ENCODE measurements at places on chromosomes 1 and 21. TPM values are rescaled to one million over a fixed set of nuclear protein-coding genes. Genes with fewer than 3 reads are reported as not detected.

Gene LCE1A
- polyA plus RNA-seq, result not detected

Gene PLA2G2C
- not detected for polyA plus RNA-seq

Gene SPTA1
- polyA plus RNA-seq, result 0.07 TPM

Gene LCK
- polyA plus RNA-seq, result 0.26 TPM

Gene DISP3
- 0.01 TPM for polyA plus RNA-seq

Gene CD48
- polyA plus RNA-seq, result 0.35 TPM

Gene CPLANE2
- polyA plus RNA-seq, result 4.0 TPM

Gene OR6K3
- not detected for polyA plus RNA-seq

DNA sequence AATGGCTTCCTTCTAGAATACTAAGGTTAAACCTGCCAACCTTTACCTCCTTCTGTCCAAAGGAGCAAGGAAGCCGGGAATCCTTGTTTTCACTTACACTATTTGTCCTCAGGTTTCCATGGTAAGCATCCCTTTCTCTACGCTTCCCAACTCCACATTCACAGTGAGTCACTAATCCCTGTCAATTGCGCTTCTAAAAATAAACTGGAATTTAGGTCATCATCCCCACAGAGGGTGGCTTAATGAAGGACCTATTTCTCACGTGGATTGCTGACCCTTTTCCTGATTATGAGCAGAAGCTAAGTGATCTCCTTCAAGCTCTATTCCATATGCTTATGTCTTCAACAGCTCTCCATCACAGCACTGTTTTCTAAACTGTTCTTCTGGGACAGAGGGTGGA, 39.9 kb upstream of the ABCA4 start:
- no peak for DNase-seq

- peak; percentile 59 for DNase-seq
Measured at GRCh38 chr1:64515427-64515826, 45.5 kb downstream of the CACHD1 start.

DNA sequence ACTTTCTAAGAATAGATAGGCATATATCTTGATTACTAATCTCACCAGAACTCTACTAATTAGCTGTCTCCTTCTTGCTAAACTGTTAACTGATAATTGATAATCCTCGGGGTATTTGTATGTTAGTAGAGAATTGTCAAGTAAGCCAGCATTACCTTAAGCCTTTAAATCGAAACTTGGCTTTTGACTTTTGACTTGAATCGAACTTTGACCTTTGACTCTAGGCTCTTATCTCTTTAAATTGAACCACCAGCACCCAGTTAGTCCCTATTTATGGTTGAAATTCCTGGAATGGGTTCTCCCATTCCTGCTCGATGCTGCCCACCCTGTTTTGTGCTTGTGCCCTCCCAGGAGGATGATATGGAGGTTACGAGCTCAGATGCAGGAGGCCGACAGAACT, 244.4 kb downstream of the TGFB2 start:
- no peak for DNase-seq

GRCh38 chr1:175600721-175601440, 142.5 kb downstream of the TNR start:
- no peak for DNase-seq

DNA sequence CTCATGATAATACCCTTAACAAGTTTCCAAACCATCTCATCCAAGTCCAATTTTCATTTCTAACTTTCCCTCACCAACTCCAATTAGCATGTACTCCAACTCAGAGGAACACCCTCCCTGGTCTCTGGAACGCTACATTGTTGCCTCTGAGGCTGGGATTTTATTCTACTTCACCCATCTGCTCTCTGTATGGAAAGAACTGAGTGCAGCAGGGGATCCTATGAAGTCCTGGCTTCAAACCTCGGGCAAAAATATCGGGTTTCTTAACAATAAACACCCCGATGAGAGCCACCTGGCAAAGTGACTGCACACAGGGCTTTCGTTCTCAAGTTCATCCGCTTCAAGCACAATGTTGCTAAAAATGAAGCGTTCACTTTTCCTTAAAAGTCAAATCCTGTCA, 99.6 kb downstream of the CRB1 start:
- DNase-seq, result no peak

- no peak for DNase-seq
Measured at GRCh38 chr1:60577029-60577428, 503.5 kb upstream of the C1orf87 start.

- no peak for DNase-seq
Measured at GRCh38 chr1:57951390-57951789, 527.5 kb upstream of the DAB1 start.

GRCh38 chr1:201626629-201627275, 87.8 kb downstream of the NAV1 start:
- DNase-seq, result no peak

- DNase-seq, result peak; percentile 69
Measured at GRCh38 chr1:204348722-204349121, 11.0 kb downstream of the PLEKHA6 start.

DNA sequence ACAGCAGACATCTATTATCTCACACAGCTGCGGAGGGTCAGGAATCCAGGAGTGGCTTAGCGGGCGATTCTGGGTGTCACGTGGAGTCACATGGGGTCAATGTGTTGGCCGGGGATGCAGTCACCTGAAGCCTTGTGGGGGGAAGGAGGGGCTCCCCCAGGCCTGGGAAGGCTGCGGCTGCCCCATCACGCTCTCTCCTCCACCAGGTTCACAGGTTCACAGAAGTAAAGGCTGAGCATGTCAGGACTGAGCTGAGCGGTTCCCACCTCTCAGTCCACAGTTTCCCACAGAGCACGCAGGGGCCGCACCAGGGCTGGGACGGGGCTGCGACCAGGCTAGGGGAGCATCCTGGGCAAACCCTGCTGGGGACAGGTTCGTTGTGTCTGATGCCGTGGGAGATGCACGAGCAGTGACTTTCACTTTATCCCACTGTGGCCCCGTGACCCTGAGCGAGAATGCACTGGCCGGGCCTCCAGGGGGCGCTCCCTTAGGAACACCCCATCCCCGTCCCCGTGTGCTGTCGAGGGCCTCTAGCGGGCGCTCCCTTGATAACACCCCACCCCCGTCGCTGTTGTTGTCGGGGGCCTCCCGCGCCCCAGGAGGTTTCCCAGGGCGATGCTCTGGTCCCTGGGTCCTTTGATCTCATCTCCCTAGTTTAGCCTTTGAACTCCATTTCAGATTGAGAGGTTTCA, 73.2 kb upstream of the TRAPPC10 start:
- DNase-seq, result peak; percentile 86

GRCh38 chr1:21759818-21760217, 23.1 kb downstream of the USP48 start:
- DNase-seq, result no peak

DNA sequence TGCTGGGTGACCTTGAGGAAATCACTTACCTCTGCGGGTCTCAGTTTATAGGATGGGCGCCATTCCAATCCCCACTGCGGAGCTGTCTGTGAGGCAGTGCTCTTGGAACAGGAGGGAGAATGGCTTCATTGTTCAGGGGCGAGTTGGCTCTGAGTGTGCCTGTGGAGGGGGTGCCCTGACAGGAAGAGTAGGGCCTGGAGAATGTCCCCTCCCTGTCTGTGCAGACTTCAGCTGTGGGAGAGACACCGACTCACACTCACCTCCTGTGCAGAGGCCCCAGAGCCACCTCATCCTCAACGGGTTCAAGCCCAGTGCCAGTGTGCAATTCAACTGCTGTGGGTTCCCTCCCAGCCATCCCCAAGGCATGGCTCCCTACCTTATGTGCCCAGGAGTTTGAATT, 17.1 kb downstream of the ADORA1 start:
- DNase-seq, result no peak

DNA sequence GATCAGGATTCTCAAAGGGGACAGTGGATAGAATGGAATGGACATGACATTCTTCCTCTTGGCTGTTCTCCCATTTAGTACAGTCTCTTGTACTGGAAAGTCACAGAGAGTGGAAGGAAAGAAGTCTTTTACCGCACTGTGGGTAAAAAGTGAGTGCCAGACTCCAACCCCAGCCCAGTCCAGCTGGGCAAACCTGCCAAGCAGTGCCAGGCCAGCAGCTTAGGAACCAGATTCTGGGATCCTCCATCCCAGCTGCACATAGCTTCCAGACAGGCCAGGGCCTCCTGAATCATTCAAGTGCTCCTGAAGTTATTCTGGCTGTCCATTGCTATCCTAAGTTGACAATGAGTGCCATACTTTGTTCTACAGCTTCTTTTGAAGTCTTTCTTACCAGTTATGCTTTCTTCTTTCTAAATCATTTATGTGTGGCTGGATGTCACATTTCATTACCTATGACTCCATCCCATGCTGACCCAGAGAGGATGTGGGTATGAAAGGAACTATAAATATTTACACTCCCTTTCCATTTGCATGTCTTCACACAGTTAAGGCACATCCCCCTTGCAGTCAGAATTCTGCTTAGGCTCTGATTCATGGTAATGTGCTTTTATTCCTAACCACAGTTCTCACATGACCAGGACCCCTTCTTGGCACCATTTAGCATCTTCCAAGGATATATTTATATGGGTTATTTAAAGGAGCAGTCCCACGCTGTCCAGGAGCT, 88.9 kb downstream of the AK5 start:
- no peak for DNase-seq

- DNase-seq, result no peak
Measured at GRCh38 chr1:3007298-3008147, 13.7 kb upstream of the ACTRT2 start.

DNA sequence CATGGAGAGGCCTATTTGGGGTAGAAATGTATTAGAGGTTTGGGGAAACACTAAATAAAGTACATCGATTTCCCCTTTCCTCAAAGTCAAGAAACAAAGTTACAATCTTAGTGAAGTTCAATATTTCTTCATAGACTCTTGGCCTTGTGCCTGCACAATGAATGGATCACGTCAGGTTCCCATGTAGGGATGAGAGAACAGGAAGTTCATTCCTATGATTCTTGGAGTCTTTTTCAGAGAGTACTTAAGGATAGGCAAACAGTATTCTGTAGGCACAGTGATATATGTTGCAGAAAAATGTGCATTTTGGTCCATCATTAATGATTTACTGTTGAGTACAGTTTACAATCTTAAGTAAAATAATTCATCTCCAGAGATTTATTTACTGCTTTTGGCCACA, 275.5 kb downstream of the RGS7 start:
- DNase-seq, result no peak

GRCh38 chr1:1783320-1783719, 5.0 kb upstream of the NADK start:
- DNase-seq, result peak; percentile 46

DNA sequence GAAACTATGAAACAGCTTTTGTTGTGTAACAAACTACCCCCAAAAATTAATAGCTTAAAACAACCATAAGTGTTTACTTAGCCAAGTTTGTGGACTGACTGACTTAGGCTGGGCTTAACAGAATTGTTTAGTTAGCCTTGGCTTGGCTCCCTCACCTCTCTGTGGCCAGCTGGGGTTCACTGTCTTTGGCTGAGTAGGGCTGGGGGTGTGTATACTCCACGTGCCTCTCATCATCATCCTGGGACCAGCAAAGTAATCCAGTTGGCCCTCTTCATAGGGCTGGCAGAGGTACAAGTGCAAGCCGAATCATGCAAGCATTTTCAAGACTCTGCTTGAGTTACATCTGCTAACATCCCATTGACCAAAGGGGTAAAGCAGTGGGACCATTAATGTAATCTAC, 252.3 kb downstream of the BRINP2 start:
- DNase-seq, result no peak

GRCh38 chr1:85172684-85173337, 28.0 kb downstream of the SYDE2 start:
- DNase-seq, result no peak

DNA sequence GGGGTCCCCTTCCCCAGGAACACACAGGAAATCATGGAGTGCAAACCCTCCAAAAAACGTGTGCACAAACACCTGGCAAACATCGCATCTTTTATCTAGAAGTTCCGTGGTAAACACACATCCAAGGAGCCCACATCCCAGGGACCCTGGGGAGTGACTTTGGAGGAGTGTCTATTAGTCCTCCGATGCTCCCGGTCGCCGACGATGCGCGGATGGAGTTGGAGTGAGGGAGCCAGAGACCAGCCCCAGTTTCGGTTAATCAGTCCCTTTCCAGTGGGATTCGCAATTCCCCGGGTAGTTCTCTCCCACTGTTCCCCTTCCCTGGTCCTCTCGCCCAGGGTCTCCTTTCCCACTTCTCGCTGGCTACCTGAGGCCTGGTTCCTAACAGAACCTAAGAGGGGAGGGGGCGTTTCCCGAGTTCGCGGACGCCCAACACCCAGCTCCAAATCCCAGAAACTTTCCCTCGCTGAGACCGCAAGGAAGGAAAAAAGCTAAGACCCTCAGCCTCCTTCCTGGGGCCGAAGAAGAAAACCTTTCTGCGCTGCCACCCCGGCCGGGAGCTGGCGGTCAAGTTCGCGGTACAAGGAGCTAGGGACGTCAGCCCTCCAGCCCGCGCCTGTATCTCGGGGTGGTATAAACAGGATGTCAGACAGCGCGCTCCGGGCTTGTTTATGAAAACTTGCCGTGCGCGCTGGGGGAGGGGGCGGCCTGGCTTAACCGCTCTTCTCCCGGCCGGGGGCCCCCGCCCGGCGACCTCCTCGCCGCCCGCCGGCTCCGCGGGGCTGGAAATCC, 787 bp downstream of the JAK1 start:
- DNase-seq, result peak; percentile 70

GRCh38 chr1:164671323-164671965, 112.5 kb downstream of the PBX1 start:
- no peak for DNase-seq

DNA sequence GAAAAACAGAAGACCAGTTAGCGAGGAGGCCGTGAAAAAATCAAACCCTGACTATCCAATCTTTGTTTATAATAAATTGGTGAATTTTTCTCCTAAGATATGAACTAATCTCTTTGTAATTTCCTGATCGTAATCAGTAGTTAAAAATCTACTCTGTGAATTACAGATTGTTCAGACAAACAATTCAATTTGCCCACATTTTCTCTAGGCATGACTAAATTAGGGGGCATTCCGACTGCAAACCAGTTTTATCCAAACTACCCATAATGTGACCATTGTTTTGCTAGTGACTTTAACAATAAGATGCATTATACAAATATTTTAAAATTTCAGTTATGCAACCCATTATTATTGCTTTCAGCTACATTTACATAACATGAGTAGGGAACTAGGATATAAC, 546.9 kb upstream of the ADAMTS5 start:
- DNase-seq, result no peak

DNA sequence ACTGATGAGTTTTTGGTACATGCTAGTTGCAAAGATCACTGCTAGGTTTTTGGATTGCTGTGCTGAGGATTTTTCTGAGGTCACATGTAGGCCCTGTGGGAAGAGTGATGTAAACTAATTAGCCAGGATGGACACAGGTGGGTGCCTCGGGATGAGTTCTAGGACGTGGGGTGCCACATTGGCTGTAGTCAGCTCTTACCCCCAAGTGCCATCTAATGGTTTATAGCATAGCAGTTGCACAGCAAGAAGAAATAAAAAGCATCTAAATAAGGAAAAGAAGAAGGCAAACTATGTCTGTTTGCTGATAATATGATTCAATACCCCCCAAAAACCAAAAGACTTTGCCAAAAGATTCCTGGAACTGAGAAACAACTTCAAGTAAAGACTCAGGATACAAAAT, 9.8 kb upstream of the OR2T1 start:
- DNase-seq, result no peak

DNA sequence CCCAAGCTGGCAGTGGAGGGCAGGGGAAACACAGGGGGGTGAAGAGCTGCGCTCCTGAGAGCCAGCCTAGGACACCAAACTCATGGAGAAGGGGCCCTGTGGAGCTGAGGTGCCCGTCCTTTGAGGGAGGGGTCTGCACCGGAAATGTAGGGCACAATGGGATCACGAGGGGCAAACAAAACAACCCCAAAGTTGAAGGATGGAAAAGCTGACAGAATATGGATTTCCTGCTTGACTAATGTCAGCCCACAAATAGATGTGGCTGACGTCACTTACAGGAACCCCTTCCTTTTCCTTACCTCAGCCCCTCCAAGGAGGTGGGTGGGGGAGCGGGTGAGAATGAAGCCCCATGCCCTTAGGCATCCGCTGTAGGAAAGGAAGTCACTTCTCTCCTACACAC, 110.9 kb downstream of the KCNN3 start:
- DNase-seq, result no peak

Data from psoas muscle (tissue), 8 donors.